Natural killer cell treated with Interleukin-12 subunit alpha and Interleukin-12 subunit beta and Interleukin-15 and Interleukin-18, amount 100 ng/mL, for 72 hours (primary cell): ENCODE measurements at places on chromosomes 11 and 22. TPM values are rescaled to one million over a fixed set of nuclear protein-coding genes. Genes with fewer than 3 reads are reported as not detected.
A peak's percentile ranks its signal among the peaks of the same experiment; 100 is the strongest.

DNA sequence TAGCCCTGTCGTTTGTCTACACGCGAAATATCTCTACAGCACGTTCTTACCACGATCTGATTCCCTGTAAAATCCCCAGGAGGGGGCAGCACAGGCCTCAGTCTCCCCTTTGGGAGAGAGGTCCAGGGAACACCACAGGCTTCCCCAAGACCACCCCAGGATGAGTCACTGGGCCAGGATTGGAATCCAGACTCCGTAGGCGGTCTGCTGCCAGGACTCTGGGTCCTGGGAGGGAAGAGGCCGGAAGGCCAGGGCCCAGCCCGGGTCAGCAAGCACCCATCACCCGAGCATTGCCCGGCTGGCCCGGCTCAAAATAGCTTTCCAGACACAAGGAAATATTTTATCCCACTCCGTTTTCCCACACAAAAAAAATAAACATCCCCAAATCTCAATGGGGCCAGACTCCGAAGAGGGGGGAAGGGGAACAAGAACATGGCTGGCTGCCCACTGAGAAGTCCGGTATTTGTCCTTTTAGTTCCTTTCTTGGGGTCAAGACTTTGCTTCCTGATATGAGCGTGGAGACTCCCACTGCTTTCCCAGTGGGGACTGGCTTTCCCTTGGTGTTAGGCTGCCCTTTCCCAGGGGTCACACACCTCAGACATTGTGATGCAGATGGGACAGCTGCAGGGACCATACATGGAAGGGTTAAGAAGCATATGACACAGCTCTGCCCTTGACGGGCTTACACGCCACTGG is 91.3 kb downstream of the LRRC32 start:
- DNase-seq: no peak
- H3K36me3 ChIP-seq: no peaks in the 10 kb centered on the region
- H3K4me1 ChIP-seq: no peaks in the 10 kb centered on the region
- H3K27ac ChIP-seq: no peak overlapping the region
- no peak overlapping the region for H3K4me3 ChIP-seq

- no peak for DNase-seq
- H3K36me3 ChIP-seq: no peaks in the 10 kb centered on the region
- H3K27me3 ChIP-seq: peaks cover 20% of the 10 kb centered on the region
- H3K4me3 ChIP-seq: no peak overlapping the region
- no peaks in the 10 kb centered on the region for H3K4me1 ChIP-seq
Measured at GRCh38 chr11:78696177-78696576, 121.5 kb upstream of the NARS2 start.

- H3K27ac ChIP-seq: no peak overlapping the region
- no peak for DNase-seq
- peaks cover 44% of the 10 kb centered on the region for H3K4me1 ChIP-seq
- H3K4me3 ChIP-seq: no peak overlapping the region
- no peaks in the 10 kb centered on the region for H3K27me3 ChIP-seq
Measured at GRCh38 chr11:128235426-128235825, 351.9 kb downstream of the ETS1 start.

- H3K4me1 ChIP-seq: peaks cover 15% of the 10 kb centered on the region
- H3K4me3 ChIP-seq: no peak overlapping the region
- H3K27ac ChIP-seq: no peak overlapping the region
Measured at GRCh38 chr11:64710418-64711137, 12.4 kb downstream of the NRXN2 start.

DNA sequence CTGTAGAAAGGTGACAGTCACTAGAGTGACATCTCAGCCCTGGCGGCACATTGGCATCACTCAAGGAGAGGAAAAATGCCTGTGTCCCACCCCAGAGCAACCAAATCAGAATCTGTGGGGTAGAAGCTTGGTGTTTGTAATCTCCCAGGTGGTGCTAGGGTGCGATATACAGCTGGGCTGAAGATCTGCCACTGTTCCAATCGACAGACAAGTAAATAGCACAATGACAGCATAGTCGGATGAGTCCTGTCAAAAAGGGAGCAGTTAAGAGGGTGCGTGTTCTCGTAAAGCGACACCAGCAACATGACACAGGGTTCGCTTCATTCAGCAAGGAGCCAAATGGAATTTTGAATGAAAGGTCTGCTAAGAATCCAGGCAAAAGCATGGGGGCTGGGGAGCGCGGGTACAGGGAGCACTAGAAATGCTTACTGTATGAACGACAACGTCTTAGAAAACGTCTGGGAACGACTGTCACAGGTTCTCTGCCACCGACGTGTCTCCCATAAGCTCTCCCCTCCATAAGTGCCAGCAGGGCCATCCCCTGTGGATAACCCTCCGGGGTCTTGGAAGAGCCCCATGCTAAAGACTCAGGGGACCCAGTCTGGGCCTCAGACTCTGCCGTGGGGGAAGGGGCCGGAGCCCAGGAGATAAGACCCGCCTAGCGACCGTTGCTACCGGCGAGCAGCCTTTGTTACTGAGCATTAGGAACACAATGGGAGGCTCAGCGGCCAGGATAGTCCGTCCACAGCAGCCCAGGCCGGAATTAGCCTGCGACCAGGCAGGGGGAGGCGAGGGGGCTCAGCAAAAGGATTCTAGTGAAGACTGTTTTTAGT is 20.8 kb downstream of the ADA2 start:
- H3K4me3 ChIP-seq: no peak overlapping the region
- no peaks in the 10 kb centered on the region for H3K36me3 ChIP-seq
- no peak overlapping the region for H3K27ac ChIP-seq
- DNase-seq: no peak
- H3K27me3 ChIP-seq: no peaks in the 10 kb centered on the region
- peaks cover 8% of the 10 kb centered on the region for H3K4me1 ChIP-seq

DNA sequence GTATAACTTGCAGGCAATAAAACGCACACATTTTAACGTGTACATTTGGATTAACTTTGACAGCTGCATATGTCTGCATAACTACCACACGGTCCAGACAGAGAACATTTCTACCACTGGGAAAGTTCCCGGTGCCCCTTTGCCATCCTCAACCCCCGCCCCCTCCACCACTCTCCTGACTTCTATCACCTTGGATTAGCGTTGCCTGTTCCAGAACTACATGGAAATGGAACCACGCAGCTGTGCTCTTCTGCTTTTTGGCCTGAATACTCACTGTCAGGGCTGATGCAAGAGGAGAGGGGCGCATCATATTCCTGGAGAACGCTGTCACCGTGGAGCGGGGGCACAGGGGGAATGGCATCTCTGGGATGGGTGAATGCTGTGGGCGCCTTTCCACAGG is 62.1 kb downstream of the LRP5 start:
- H3K4me1 ChIP-seq: no peaks in the 10 kb centered on the region
- no peaks in the 10 kb centered on the region for H3K36me3 ChIP-seq
- peaks cover 4% of the 10 kb centered on the region for H3K27me3 ChIP-seq
- H3K27ac ChIP-seq: no peak overlapping the region
- DNase-seq: no peak
- no peak overlapping the region for H3K4me3 ChIP-seq

DNA sequence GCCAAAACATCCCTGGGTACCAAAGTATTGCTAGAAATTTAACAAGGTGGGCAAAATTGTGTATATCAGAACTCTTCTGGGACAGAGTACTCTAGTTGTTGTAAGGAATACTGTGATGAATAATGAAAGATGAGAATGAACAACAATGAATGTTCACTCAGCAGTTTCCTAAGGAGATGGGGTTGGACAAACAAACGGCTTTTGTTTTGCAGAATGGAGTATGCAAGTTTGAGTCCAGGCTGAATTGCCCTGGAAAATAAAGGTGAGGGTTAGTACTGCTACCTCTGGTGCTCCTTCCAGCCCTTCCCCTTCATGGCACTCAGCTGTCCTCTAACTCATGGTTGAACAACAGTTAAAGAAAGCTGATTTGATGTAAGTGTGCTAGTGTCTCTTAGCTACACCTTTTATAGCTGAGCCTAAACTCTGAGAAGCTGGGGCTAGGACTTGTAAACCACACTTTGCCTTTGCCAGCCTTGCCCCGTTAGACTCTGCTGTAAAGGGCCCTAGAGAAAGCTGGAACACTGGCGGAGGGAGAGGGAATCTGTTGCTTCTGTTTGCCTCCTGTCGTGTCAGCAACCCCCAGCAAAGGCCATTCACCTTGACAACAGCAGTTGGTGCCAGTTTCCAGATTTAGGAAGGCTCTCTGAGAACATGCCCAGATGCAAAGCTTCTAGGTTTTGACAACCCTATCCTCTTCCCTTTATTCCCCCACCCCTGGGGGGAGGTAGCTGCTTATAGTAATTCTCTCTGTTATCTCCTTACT is 41.2 kb upstream of the POLD3 start:
- H3K4me3 ChIP-seq: no peak overlapping the region
- H3K36me3 ChIP-seq: no peaks in the 10 kb centered on the region
- peaks cover 28% of the 10 kb centered on the region for H3K27me3 ChIP-seq
- DNase-seq: no peak
- no peak overlapping the region for H3K27ac ChIP-seq

LGALS1 gene
- total RNA-seq: 675 TPM

CLP1 gene
- total RNA-seq: 23.0 TPM

- no peak overlapping the region for H3K27ac ChIP-seq
- no peaks in the 10 kb centered on the region for H3K36me3 ChIP-seq
- no peaks in the 10 kb centered on the region for H3K27me3 ChIP-seq
- no peak overlapping the region for H3K4me3 ChIP-seq
Measured at GRCh38 chr22:20196094-20196842, 45.4 kb upstream of the CCDC188 start.

NRIP3 gene
- 1.7 TPM for total RNA-seq

HEPN1 gene
- total RNA-seq: not detected

- H3K4me1 ChIP-seq: peaks cover 3% of the 10 kb centered on the region
- H3K4me3 ChIP-seq: no peak overlapping the region
- peaks cover 19% of the 10 kb centered on the region for H3K27me3 ChIP-seq
- H3K36me3 ChIP-seq: peaks cover 10% of the 10 kb centered on the region
- H3K27ac ChIP-seq: no peak overlapping the region
- DNase-seq: no peak
Measured at GRCh38 chr22:48106715-48107259, 1344.3 kb downstream of the TBC1D22A start.

DNA sequence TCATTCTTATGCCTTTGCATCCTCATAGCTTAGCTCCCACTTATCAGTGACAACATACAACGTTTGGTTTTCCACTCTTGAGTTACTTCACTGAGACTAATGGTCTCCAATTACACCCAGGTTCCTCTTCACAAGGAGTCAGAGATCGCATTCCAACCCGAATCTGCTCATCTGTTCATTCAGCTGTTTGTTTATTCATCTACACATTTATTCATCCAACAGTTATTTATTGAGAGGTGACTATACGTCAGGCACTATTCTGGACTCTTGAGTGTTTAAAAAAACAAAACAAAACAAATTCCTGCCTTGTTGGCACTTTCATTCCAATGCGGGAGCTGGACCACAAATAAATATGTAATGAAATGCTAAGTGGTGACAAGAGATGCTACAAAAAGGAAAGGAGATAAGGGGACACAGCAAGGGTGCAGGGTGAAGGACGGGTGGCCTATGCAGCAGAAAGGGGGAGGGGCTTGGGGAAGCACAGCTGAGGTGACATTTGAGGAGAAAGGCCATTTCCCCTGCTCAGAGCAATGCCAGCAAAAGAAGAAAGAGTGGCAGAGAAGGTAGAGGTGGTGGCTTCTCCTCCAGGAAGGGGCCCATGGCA is 393.8 kb upstream of the SYN3 start:
- H3K36me3 ChIP-seq: no peaks in the 10 kb centered on the region
- H3K4me1 ChIP-seq: no peaks in the 10 kb centered on the region
- DNase-seq: no peak
- no peak overlapping the region for H3K27ac ChIP-seq
- H3K4me3 ChIP-seq: no peak overlapping the region
- H3K27me3 ChIP-seq: no peaks in the 10 kb centered on the region

RELT gene
- total RNA-seq: 58.0 TPM

- H3K36me3 ChIP-seq: no peaks in the 10 kb centered on the region
- peaks cover 6% of the 10 kb centered on the region for H3K27me3 ChIP-seq
- no peak overlapping the region for H3K27ac ChIP-seq
- H3K4me1 ChIP-seq: no peaks in the 10 kb centered on the region
- no peak overlapping the region for H3K4me3 ChIP-seq
- DNase-seq: no peak
Measured at GRCh38 chr11:5137014-5137413, 1.1 kb downstream of the OR52A5 start.

GRCh38 chr11:59822989-59823566 is 12.5 kb upstream of the MRPL16 start:
- peaks cover 2% of the 10 kb centered on the region for H3K27me3 ChIP-seq
- H3K4me1 ChIP-seq: peaks cover 3% of the 10 kb centered on the region
- no peak overlapping the region for H3K27ac ChIP-seq
- no peak overlapping the region for H3K4me3 ChIP-seq
- DNase-seq: no peak

DNA sequence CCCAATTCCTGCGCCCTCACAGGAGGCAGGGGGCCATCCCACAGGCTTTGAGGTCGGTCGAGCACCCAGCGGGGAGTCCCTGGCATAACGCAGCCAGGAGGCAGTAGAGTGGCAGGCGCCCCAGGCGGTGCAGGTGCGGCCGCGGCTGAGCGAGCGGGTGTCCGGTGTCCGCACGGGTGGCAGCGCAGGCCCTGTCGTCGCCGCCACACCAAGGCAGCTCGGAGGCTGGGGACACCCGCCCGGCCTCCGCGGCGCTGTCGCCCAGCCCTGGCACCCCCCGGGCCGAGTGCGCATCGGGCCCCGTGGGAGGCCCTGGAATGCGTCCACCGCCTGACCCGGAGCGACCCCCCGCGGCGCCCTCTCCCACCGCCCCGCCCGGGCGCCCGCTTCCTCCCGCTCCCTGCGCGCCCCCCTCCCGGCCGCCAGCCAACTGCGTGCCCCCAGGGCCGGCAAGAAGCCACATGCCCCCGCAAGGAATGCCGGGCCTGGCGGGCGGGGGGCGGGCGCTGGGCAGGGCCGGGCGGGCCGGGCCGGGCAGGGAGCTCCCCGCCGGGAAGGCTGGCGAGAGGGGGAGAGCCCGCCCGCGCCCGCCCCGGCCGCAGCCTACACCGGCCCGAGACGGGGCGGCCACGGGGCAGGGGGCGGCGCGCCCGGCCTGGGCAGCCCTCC is 33.9 kb downstream of the PRDM11 start:
- no peak for DNase-seq

DNA sequence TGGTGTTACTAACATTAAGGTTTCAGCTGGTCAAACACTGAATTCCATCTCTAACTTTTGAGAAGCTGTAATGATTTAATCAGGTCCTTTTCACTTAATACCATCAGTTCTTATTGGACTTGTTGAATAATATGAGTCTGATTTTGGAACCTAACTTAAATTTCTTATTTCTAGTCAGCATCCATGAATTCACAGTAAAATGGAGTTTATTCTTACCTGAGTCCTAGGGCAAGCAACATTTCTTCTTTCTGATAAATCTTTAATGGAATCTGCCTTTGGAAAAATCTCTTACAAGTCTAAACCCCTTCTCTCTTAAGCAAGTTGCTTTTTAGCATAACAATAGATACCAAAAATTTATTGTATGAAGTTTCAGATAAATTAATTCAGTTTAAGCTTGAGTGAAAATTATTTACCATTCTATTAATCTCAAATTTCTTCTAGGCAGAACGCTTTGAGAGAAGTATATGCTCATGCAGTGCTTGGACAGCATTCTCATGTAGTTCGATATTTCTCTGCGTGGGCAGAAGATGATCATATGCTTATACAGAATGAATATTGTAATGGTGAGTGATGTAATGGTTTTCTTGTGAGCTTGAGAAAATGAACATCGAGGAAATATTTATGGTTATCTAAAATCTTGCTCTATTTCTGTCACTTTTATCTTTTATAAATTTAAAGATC is 3.4 kb downstream of the WEE1 start:
- peak overlapping the region; percentile 80 for H3K4me3 ChIP-seq
- H3K27ac ChIP-seq: peak overlapping the region; percentile 70
- no peaks in the 10 kb centered on the region for H3K27me3 ChIP-seq
- peaks cover 56% of the 10 kb centered on the region for H3K36me3 ChIP-seq
- no peak for DNase-seq
